NCI-H1092 (cell line): ENCODE measurements at places on chromosomes 6 and 20.

DNA sequence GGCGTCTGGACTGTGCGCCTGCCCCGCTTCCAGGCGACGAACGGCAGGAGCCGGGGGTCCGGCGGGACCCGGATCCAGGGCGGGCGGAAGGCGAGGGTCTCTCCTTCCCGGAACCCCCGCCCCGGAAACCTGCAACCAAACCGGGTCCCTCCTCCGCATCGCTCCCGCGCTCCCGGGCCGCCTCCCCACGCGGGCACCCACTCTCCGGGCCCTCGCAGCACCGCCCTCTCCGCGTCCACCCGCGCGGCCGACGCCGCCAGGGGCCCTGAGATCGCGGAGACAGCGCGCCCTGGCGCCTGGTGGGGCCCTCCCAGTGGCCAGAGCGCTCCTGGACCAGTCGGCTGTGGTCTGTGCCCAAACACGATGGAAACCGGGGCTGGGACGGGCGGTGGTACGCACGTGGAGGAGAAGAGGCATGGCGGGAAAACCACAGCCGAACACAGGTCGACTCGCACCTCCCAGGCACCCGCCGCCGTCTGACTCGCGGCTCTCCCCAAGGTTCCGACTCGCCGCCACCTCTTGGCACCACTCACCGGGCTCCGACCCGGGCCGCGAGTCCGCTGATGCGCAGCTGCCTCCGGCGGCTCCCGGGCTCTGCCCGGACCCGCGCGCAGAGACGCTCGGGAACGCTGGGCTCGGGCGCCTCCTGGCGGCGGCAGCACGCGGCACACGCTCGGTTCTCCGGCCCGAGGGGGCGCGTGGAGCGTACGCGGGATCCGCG, 7.9 kb downstream of the NKX2-2 start:
- DNase-seq = no peak

- DNase-seq = no peak
These were observed 195.2 kb upstream of the CNR1 start for GRCh38 chr6:88361298-88361697.

- no peak for DNase-seq
These were observed 63.7 kb downstream of the GPX5 start for GRCh38 chr6:28589234-28589956.

DNA sequence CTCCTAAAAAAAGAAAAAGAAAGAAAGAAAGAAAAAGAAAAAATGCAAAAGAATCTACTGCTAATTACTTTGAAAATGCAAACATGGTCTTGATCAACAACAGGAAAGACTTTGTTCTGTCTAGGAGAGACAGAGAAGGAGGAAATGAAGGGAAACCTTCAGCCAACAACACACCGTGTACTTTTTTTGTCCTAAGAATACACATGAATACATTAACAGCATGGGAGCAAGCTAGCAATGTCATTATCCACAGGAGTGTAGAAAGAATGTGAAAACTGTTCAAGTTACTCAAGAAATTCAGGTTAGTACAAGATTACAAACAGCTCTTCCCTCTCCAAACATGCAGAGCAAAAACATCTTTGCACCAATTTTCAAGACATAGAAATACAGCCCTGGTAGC, 326.3 kb downstream of the UBE3D start:
- DNase-seq = no peak

GRCh38 chr20:4708036-4708435, 13.7 kb upstream of the PRND start:
- DNase-seq = no peak

DNA sequence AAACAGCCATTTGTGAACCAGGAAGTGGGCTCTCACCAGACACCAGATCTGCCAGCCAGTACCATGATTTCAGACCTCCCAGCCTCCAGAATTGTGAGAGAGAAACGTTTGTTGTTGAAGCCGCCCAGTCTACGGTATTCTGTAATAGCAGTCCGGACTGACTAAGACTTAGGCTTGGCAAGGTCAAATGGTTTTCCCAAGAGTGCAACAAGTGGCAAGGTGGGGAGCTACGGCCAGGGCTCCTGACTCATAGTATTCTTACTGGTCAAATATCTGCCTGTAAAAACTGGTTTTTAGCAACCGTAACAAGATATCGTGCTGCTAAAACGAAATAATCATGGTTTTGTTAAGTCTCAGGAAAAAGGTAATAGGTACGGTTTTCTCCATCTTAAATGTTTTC, 37.8 kb downstream of the MCUR1 start:
- no peak for DNase-seq

DNA sequence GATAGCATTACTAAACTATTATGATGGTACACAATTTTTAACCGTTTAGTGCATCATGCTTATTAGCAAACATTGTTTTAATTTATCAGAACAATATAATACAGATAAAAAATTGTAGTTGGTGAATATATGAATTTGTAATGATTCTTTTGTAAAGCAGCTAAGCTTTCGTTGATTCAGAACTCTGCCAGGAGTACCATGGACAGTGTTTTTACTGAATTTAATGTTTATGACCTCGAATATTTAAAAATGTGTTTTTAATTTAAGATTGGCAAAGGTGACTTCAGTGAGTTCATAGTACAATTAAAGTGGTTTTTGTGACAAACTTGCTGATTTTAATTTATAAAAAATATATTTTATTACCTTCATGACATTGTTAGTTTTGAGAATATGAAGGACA, 10.0 kb downstream of the AFDN start:
- DNase-seq = no peak

DNA sequence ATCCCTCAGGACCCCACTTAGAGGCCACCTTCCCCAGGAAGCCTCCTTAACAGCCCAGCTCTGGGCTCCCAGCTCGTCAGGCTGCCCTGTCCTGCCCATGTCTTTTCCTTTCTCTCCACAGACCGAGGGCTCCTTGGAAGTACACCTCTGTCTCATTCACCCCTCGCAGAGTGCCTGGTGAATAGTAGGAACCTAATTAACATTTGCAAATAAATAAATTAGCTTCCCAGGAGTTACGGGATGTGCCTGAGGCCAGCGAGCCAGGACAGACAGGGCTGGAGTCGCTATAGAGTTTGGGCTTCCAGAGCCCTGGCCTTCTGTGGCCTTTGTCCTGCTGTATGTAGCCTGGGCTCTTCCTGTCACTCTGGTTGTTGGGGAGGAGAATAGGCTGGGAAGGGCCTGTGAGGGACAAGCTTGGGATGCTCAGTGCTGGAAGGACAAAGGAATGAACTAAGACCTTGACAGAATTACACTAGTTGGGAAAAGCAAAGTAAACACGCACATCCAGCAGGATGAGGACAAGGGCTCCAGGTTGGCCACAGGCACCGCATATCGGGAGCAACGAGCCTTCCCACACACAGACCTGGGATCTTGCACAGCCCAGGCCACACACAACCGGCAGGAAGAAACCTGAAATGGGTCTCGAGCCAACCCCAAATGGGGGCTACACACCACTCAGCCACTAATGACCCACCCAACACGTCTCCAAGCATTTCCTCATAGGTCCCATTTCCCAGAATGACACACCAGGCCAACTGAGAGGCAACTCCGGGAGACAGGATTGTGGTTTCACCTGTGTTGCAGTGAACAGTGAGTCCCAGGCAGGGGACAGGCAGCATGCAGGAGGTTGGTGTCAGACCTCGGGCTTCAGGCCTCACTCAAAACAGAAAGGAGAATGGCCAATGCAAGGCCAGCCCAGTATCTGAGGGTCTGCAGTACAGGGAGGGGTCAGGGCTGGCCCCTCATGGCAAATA, 9.7 kb downstream of the MAP1LC3A start:
- no peak for DNase-seq

DNA sequence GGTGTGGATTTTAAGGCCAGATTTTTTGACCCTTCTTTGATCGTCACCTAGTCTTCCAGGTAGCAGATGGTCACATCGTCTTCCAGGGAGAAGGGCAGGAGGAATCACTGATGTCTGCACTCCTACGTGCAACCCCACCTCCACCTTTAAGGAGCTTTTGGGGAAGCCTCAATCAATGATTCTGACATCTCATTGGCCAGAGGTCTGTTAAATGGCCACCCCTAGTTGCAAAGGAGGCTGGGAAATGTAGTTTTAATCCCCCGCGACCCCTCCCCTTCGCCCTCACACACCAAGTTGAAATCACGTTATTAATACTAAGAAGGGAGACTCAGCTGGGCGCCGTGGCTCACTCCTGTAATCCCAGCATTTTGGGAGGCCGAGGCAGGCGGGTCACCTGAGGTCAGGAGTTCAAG, 151.4 kb downstream of the BCAS1 start:
- no peak for DNase-seq

GRCh38 chr6:65402564-65402963, 304.5 kb downstream of the EYS start:
- DNase-seq = no peak

GRCh38 chr6:7604506-7604905, 14.5 kb downstream of the SNRNP48 start:
- DNase-seq = no peak
